ENCODE measurements at places on chromosomes 7 and 10.
A peak's percentile ranks its signal among the peaks of the same experiment; 100 is the strongest.

DNA sequence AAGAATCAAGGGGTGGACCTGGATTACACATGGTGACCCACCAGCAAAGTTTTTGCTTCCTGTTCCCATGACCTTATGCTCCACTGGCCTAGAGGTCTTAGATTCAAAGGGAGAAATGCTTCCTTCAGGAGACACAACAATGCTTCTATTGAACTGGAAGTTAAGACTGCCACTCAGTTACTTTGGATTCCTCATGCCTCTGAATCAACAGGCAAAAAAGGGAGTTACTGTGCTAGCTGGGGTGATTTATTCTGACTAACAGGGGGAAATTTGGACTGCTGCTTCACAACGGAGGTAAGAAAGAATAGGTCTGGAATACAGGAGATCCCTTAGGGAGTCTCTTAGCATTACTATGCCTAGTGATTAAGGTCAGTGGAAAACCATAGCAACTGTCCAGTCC lies 10.3 kb downstream of the TMEM229A start:
- no peak for DNase-seq

DNA sequence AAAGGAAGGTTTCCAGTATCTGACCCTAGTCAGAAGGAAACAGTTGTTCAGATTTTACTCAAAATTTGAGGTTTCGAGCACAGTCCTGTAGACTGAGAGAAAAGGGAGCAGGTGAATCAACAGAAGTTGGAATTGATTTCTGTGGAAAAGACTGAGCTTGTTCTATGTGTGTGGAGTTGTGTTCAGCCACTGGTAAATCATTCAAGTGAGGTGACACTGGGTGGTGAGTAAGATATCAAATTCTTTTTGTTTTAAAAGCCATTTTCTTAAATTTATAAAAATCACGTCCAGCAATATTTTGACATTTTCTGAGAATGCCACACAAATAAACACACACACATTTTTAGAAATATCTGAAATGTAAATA lies 165.1 kb downstream of the HGF start:
- DNase-seq, result no peak

DNA sequence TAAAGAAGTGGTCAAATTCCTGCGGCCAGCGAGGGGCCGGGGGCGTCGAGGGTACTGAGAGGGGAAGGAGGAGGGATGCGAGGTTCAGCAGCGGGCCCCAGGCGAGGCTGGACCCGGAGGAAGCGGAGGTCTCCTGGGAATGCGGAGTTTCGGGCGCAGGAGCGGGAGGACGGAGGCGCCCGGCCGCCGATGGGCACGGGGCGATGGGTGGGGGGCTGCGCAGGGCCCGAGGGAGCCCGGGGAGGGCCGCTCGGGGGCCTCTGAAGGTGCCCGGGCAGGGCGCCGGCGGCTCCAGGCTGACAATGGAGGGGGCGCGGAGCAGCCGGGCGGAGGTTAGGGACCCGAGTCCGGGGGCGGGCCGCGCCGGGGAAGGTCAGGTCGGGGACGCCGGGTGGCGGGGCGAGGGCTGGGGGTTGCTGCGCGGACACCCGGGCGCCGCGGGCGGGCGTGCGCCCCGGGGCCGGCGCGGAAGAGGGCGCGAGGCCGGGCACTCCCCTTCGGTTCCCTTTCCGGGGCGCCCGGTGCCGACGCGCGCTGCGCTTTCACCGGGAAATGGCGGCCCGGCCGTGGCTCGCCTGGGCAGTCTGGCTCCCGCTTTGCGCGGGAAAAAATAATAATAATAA lies 683 bp downstream of the MACROH2A2 start:
- DNase-seq, result no peak

- DNase-seq, result no peak
Measured at GRCh38 chr10:121899727-121900126, 28.1 kb downstream of the ATE1 start.

GRCh38 chr7:112833082-112833481 lies 42.9 kb upstream of the TMEM168 start:
- DNase-seq, result no peak

- DNase-seq, result no peak
Measured at GRCh38 chr7:366161-366803, 76.3 kb downstream of the FOXL3 start.

DNA sequence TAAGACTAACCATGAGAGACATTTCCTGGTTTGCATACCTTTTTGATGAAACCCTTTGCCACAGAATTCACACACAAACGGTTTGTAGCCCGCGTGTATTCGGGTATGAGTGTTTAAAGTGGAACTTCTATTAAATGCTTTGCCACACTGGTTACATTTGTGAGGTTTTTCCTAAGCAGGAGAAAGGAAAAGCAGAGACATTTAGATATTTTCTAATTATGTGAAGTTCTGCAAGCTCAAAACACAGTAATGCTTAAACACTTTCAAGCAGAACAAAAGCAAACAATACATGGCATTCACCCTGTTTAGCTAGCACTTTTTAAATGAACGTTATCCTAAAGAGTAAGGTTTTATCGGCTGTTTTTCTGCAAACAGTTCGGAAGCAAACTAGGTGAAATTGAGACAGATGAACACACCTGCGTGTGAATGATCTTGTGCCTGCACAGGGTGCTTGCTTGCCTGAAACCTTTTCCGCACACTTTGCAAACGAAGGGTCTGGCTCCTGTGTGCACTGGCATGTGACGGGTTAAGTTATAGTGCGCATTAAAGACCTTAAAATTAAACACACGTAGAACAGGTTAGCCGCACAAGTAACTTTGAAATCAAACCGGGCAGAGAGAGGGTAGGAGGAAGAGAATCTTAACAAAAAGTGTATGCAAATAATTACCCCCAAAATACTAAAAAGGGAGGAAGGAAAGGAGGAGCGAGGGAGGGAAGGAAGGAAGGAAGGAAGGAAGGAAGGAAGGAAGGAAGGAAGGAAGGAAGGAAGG lies 1.6 kb downstream of the FEZF1 start:
- no peak for DNase-seq

- no peak for DNase-seq
Measured at GRCh38 chr10:4214908-4215307, 429.9 kb upstream of the KLF6 start.

GRCh38 chr10:70476249-70477035 lies 2.1 kb upstream of the PALD1 start:
- DNase-seq, result no peak

DNA sequence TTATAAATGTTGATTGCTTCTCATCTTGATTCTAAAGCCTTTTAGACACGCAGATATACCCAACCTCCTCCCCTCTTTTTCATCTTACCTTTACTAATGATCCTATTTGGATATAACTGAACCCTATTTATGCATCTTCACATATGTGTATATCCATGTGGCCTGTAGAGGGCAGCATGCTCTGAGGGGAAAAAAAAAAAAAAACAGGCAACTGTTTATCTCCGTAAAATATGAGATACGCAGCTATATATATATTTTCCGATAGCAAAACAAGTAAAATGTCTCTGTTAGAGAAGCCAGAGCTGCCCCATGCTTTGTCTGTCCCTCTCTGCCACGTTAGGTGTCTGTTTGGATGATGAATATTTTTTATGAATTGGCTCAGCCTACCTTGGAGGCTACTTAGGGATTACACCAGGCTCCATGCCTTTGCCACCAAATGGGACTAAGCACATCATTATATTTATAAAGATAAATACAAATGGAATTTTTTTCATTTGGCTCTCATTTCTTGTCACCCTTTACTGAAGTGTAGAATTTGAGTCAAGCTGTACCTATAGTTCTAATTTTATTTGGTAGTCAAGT lies 174.8 kb upstream of the FZD1 start:
- DNase-seq, result peak; percentile 17

GRCh38 chr7:2326951-2327350 lies 12.7 kb upstream of the SNX8 start:
- no peak for DNase-seq

- no peak for DNase-seq
Measured at GRCh38 chr7:104931181-104931781, 82.7 kb upstream of the KMT2E start.

GRCh38 chr10:8073691-8074416 lies 19.4 kb downstream of the GATA3 start:
- no peak for DNase-seq

- no peak for DNase-seq
Measured at GRCh38 chr10:99926925-99927720, 82.6 kb downstream of the DNMBP start.

DNA sequence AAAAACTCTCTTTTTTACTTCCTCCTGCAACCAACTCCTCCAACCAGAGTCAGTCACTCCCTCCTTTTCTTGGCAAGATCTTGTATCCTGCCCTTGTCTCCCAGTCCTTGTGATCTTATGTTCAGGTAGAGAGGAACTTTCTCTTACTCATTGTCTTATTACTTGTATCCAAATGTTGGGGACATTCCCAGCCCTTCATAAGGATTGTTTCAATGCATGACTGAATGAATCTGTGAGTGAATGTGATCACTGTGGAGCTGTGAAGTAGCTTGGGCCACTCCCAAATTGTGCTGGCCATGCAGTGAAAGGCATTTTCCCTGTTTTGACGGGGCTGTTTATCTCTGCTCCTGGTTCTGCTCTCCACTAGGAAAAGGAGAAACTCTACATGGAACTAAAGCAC lies 93.7 kb downstream of the CFAP58 start:
- DNase-seq, result no peak

DNA sequence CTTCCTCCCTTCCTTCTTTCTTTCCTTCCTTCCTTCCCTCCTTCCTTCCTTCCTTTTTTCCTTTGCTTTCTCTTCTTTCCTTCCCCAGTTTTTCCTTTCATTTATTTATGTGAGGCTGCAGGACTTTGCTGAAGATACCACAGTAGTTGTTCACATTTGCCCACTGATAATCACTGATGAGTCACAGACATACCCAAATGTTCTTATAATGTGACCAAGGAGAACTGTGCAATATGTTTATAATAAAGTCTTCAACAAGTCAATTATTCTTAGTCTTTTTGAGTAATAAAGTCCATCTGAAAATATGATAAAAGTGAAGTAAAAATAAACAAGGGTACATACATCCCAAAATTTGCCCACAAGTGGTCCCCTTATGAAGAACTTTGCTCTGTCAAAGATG lies 159.7 kb downstream of the GNAI1 start:
- DNase-seq, result no peak

DNA sequence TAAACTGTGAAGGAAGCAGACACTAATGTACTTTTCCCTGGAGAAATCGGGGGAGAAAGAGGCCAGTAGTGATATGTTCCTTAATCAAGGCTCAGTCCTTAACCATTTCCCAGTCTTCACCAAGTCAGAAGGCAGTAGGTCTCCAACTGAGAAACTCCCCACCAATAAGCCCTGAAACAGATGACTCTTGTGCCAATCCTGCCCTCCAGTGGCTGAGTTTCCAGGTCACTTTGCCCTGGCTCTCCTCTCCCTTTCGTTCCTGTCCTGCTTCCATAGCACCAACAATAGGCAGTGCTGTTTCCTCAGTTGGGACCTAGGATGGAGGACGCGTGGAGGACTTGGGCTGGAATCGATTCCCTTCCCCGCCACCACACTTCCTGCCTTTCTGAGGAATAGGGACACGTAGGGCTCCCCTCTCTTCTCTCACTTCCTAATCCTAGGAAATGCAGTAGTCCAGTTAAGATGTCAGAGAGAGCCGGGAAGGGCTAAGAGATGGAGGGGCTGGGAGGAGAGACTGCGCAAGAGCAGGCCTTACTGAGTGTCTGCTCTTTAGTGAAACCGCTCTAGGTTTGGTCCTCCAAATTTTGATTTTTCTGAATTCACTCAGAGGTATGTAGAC lies 23.4 kb downstream of the ATOH7 start:
- no peak for DNase-seq

- no peak for DNase-seq
Measured at GRCh38 chr10:95674643-95675042, 18.1 kb upstream of the ALDH18A1 start.

DNA sequence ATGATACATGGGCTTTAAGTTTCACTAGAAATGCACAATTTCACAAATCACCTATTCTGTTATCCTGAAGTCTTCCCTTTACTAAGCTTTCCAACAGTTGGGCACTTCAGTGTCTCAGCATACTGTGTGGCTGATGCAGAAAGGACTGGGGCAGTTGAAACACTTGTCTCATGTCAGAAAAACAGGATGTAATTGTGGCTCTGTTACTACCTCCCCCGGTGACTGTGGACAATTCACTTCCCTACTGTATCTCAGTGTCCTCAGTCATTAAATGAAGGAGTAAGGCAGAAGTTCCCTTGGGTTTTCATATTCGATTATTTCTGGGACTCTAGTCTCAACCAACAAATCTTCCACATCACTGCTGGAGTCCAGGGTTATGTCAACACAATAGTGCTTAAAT lies 17.9 kb downstream of the ANKRD22 start:
- no peak for DNase-seq

DNA sequence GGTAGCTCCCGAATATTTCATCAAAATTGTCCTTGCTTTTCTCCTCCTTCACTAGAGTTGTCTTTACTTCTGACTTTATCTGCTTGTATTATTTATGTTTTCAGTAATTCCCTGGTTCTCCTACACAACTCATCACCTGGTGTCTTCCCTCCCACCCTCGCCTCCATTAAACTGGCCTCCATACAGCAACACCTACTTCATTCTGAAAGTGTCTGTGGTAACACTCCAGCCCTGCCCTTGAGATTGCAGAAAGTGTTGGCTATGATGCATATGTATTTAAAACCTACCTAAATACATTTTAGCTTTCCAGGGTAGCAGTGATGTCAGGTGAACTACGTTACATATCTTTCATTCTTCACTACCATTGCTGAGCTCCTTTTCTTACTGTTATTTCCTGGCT lies 833.3 kb upstream of the LRRN3 start:
- no peak for DNase-seq

- no peak for DNase-seq
Measured at GRCh38 chr7:43538404-43538771, 44.5 kb upstream of the STK17A start.

DNA sequence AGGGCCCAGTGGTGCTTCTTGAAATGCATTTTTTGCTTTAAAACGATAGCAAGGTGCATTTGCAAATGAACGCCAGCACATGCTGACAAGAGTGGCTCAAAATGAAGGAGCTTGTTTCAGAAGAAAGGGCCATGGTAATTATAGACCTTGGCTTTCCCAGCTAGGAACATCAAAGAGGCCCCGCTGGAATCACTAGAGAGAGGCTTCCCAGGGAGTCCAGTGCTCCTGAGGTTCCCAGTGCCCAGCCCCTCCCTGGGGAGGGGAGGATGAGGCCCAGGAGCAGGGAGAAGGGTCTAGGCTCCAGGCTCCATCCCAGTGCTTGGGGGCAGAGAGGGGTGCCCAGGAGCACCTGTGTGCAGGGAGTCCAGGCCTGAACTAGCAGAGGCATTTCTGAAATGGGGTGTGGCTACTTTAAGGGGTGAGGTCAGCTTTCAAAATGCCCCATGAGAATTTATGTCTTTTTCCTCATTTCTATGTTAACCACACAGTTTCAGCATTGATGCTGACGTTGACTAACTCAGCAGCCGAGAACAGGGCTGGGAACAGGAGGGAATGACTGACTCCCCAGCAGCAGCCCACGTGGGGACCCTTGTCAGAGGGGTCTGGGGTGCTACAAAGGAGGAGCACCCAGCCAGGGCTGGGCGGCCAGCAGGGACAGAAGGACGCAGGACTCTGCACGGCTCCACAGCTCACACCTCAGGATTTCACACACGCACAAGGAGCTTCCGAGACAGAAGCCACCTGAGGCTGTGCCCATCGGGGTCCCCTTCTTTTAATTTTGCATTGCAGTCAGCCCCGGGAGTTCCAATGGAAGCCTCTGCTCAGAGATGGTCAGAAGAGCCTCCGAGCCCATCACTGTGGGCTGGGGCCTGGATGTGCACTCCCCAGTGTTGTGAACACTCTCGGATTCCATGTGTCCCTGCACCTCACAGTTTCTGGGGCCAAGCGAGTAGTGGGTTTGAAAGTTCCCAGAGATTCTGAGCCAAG lies 570.2 kb downstream of the PTPRN2 start:
- DNase-seq, result no peak

Data from amniotic stem cell (primary cell).